ENCODE measurements at places on chromosomes 12 and 14.

- DNase-seq = no peak
Observed at GRCh38 chr14:22979748-22980392, 2.5 kb downstream of the AJUBA start.

DNA sequence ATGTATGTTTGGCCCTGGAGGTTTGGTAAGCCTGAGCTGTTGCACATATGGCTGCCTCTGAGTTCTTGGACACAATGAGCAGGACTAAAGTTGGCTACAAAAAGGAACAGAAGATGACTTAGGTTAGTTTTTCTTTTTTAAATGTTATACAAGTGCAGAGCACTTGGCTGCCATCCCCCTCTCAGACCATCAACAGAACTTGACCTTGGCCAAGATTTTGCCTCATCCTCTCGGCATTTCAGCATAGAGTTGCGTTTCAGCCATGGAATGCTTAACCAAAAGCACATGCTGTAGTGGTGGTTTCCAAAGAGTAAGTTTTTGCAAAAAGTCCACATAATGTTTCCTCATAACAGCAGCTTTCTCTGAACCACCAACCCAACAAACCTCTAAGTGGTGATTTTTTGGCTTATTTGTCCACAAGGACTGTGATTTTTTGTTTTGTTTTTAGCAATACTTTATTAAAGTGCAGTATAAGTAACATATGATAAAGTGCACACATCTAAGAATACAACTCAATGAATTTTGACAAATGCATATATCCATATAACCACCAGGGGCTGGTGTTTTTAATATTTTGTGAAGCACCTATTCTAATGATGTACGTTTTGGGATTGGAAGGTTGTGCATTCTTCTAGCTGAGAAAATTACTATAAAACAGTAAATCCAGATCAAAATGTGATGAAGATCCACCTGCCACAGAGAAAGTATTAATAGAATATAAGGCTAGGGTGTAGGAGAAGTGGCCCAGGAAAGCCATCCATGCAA lies 12.1 kb upstream of the GALNT16 start:
- peak; percentile 65 for DNase-seq

GRCh38 chr14:62062645-62063044 lies 300.4 kb downstream of the SNAPC1 start:
- no peak for DNase-seq

DNA sequence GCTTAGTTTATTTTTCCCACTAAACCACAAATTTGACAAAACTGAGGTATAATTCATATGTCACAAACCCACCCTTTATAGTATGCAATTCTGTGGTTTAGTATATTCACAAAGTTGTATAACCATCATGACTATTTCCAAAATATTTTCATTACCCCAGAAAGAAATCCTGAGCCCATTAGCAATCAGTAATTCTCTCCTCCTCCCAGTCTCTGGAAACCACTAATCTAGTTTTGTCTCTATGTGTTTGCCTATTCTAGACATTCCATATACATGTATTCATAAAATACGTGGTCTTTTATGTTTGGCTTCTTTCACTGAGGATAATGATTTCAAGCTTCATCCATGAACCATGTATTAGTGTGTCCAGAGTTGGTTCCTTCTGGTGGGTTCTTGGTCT lies 267.6 kb downstream of the AEBP2 start:
- peak; percentile 87 for DNase-seq

DNA sequence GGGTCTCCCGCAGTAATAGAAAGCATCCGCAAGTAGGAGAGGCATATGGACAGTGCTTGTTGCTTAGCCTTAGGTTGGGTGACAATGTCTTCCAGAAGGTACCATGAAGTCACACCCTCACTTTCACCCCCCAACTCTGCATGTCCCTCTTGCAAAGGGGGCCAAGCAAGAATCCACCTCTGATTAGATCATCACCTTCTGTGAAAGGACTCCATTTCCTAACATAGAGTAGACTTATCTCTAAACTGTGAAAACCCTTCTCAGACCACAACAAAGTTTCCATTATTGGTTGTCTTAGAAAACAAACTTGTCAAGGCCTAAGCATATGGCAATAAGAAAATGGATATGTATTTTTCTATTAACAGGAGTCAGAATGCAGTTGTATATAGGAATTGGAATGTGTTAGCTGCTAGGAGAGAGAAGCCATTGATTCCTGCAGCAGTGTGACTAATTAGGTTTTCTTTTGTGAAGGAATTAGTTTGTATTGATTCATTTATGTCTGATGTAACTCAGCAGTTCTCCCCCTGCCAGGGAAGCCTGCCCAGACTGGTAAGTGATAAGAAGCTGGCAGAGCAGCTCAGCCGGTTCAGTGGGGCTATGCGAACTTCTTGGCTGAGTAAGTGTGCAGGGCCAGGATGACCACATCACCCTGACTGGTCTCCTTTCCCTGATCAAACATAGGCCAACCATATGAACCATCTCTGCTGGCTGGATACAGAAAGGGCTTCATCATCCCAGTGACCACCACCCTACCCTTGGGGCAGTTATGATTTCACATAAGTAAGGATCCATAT lies 107.3 kb upstream of the CCDC196 start:
- DNase-seq = no peak

- no peak for DNase-seq
Observed at GRCh38 chr12:82523996-82524395, 162.7 kb upstream of the TMTC2 start.

DNA sequence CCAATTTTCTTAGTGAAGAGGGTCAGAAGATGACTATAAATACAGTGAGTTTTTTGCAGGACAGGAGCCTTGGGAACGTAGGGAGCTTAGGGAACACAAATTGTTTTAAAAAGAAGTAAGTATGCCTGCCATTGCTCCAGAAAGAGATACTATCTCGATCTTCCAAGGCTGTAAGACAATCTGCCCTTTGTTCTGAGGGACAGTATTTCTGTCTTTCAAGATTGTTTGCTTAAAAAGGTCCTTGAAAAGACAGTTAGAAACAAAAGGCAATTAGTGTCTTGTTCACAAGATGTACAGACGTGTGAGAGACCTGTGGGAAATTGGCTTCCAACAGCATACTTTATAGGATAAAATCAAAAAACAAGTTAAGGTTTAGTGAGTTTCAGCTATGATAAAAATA lies 321.2 kb upstream of the FAR2 start:
- DNase-seq = no peak

DNA sequence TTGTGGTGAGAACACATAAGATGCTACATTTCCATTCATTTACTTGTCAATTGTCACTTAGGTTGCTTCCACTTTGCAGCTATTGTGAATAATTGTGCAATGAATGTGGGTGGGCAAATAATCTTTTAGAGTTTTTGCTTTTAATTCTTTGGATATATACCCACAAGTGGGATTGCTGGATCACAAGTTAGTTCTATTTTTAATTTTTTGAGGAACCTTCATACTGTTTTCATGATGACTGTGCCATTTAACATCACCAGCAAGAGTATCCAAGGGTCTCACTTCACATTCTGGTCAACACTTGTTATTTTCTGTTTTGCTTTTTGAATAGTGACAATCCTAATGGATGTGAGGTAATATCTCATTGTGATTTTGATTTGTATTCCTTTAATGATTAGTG lies 10.5 kb downstream of the CLEC6A start:
- no peak for DNase-seq

DNA sequence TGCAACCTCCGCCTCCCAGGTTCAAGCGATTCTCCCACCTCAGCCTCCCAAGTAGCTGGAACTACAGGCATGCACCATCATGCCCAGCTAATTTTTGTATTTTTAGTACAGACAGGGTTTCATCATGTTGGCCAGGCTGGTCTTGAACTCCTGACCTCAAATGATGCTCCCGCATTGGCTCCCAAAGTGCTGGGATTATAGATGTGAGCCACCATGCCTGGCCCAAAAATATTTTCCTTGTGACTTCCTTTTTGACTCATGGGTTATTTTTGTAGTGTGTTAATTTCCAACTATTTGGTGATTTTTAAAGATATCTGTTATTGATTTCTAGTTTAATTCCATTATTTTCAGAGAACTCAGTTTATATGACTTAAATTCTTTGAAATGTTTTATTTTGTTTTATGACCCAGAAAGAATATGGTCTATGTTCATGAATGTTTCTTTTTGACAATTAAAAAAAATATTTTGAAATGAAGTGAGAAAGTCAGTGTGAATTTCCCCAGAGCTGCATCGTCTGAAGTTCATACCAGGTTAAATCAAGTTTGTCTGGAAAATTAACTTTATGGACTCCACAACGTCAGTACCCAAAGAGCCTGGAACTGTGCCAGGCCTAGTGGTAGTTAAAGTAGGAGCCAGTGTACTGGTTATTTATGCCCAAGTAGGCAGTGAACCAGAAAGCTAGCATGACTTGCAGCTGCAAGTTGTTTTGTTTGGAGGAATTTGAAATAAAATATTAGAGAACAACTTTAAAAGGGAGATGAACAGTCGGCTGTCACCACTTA lies 2.8 kb upstream of the CDKL1 start:
- peak; percentile 59 for DNase-seq

DNA sequence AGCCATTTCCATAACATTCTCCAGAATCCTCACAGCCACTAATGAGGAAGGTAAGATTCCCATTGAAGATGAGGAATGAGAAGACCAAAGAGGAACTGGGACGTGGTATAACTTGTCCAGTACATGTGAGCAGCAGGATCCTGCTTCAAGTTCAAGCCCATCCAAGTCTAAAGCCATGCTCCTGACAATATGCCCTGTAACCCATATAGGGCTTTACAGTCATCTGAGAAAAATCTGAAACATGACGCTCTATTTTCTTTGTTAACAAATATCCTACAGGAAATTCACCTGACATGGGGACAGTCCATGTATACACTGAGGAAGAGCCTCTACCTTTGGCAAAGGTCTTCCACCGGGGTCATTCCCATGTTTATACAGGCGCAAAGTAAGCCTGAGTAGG lies 3.1 kb upstream of the ACTR6 start:
- no peak for DNase-seq

- DNase-seq = no peak
Observed at GRCh38 chr12:42918443-42918842, 328.9 kb upstream of the PRICKLE1 start.

DNA sequence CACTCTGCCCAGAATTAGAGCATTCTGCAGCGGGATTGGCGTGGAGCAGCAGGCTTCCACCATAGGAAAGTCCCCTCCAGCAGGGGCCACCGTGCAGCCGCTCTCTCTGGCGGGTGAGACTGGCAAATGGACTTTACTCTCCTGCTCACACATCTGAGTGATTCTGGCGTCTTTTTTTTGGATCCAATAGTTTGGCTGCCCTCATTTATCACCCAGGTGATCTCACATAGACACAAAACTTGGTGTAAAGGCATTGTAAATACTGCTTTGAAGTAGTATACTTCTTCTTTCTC lies 130.3 kb downstream of the TGFB3 start:
- DNase-seq = no peak

GRCh38 chr12:94769047-94769420 lies 118.7 kb upstream of the TMCC3 start:
- no peak for DNase-seq
